Fibroblast of villous mesenchyme (primary cell): ENCODE measurements at places on chromosomes 1 and 21. TPM values are rescaled to one million over a fixed set of nuclear protein-coding genes. Genes with fewer than 3 reads are reported as not detected.

Gene NOS1AP
- under 0.01 and 0.43 TPM in 2 replicates for total RNA-seq

DNA sequence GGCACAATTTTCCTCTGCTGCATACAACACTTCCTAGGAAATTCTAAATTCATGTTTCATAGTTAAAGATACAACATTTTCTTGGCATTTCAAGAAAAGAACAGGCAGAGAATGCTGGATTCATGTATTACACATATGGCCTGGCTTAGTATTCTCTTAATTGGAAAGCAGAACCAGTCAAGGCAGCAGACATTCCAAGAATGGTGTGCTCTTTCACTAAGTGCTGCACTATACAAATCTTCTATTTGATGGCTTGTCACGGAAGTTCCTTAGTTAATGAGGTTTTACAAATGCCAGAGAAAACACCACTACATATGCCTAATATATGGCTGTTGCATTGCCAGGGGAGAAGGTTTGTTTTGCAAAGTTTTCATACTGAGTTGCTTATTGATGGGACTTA lies 80.8 kb upstream of the DYNLT5 start:
- DNase-seq, result no peak

GRCh38 chr1:214632091-214632490 lies 29.1 kb downstream of the CENPF start:
- DNase-seq, result no peak

GRCh38 chr1:179587336-179587735 lies 4.3 kb upstream of the TDRD5 start:
- DNase-seq, result no peak

GRCh38 chr21:21412096-21412495 lies 413.9 kb downstream of the NCAM2 start:
- no peak for DNase-seq

- DNase-seq, result no peak
Observed at GRCh38 chr1:78240191-78240590, 194.4 kb downstream of the GIPC2 start.
